ENCODE measurements at places on chromosomes 6 and 20. TPM values are rescaled to one million over a fixed set of nuclear protein-coding genes. Genes with fewer than 3 reads are reported as not detected.

Gene FOXQ1
- 1.1 TPM for total RNA-seq

Gene ID4
- total RNA-seq, result 132 TPM

Gene RSPO3
- total RNA-seq, result 44.1 TPM

Gene MYMX
- not detected for total RNA-seq

Gene MTFR2
- 0.94 TPM for total RNA-seq

Gene TINAG
- 0.16 TPM for total RNA-seq

Gene CST7
- total RNA-seq, result 0.31 TPM

Gene ABHD16B
- not detected for total RNA-seq

Gene TMEM170B
- total RNA-seq, result 59.0 TPM

Gene NINL
- 18.4 TPM for total RNA-seq

Gene NMBR
- 12.6 TPM for total RNA-seq

Gene EYS
- 0.78 TPM for total RNA-seq

Gene MACROD2
- 60.4 TPM for total RNA-seq

Gene ZDHHC14
- total RNA-seq, result 14.3 TPM

Gene VSX1
- total RNA-seq, result not detected

Gene CLPSL1
- total RNA-seq, result not detected

Gene OOEP
- not detected for total RNA-seq

Gene CTCFL
- total RNA-seq, result not detected

Gene SLC44A4
- total RNA-seq, result not detected

Gene PTK7
- 26.0 TPM for total RNA-seq

Gene GHRH
- total RNA-seq, result not detected

Gene L3MBTL3
- 38.8 TPM for total RNA-seq
